ENCODE measurements at places on chromosomes 5 and 9. TPM values are rescaled to one million over a fixed set of nuclear protein-coding genes. Genes with fewer than 3 reads are reported as not detected.

DNA sequence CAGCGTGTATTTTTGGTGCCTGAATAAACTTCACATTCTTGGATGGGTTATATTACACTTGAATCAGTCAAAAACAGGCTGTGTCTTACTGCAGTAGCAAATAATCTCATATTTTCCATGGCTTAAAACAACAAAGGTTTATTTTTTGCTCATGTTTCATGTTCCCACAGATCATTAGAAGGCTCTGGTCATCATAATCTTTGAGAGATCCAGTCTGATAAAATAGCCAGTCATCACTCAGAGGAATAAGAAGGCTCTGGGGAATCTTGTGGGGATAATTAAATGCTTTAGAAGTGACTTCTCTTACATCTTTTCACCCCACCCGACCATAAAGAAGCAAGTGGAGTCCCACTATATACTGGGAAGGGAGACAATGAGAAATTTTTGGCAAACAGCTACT, 417.7 kb downstream of the PSAT1 start:
- H3K4me3 ChIP-seq: no peak overlapping the region
- H3K4me1 ChIP-seq: no peaks in the 10 kb centered on the region
- no peak for DNase-seq
- H3K36me3 ChIP-seq: no peaks in the 10 kb centered on the region

DNA sequence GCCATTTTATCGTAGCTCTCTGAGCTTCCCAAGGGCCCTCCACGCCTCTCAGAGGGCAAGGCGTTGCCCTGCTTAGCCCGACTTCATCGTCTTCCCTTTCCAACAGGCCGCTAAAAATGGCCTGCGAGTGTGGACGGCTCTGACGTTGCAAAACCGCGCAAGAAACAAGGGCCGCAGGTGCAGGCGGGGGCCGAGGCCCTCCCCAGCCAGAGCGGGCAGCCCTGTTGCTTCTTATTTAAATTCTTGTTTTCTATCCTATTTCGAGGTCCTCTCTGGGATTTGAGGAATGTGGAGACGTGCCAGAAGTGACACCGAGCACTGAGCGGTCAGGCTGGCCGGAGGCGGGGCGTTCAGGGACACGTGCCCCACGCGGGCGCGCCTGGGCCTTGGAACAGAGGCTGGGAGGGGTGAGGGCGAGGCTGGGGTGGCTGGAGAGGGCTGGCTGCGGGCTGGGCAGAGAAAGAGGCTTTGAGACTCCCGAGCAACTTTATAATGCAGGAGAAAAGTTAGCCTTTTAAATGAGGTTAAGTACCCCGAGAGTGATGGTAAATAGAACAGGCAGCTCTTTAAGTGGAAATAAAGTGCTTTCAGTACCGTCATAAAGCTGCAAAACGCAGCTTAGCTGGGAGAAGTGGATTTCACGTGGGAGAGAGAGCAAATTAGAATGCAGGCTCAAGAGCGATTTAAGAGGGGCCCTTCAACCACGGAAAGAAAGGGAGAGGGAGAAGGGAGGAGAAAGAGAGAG, 243.6 kb downstream of the AUH start:
- H3K4me1 ChIP-seq: peaks cover 38% of the 10 kb centered on the region
- H3K27me3 ChIP-seq: no peaks in the 10 kb centered on the region
- peak overlapping the region; percentile 25 for H3K4me3 ChIP-seq
- H3K27ac ChIP-seq: peak overlapping the region; percentile 88
- peak; percentile 96 for DNase-seq

DNA sequence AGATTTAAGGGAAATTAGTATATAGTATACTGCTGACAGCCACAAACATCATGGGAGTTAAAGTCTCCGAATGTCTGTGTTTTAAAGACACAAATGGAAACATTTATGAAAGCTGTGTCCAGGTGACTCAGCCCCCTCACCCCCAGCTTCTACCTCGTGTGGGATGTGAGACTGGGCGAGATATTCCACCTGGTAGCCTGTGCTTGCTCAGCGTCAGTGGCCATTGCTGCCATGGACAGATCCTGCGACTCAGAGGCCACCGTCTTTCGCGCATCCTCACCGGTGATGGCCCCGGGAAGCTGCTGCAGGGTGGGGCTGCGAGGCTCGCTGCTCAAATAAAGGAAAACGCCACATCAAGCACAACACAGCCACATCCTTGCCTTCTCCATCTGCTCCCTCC, 31.2 kb upstream of the EXOC3 start:
- no peak overlapping the region for H3K4me3 ChIP-seq
- H3K27me3 ChIP-seq: no peaks in the 10 kb centered on the region
- no peaks in the 10 kb centered on the region for H3K4me1 ChIP-seq
- no peak overlapping the region for H3K27ac ChIP-seq
- DNase-seq: no peak

- H3K36me3 ChIP-seq: no peaks in the 10 kb centered on the region
- no peak overlapping the region for H3K4me3 ChIP-seq
- no peak overlapping the region for H3K27ac ChIP-seq
- H3K4me1 ChIP-seq: no peaks in the 10 kb centered on the region
- H3K27me3 ChIP-seq: no peaks in the 10 kb centered on the region
- no peak for DNase-seq
Observed at GRCh38 chr5:130992095-130992494, 173.0 kb downstream of the HINT1 start.

GRCh38 chr5:57185313-57185712, 11.5 kb downstream of the GPBP1 start:
- peaks cover 10% of the 10 kb centered on the region for H3K36me3 ChIP-seq
- peaks cover 66% of the 10 kb centered on the region for H3K4me1 ChIP-seq
- no peak for DNase-seq
- no peaks in the 10 kb centered on the region for H3K27me3 ChIP-seq
- H3K4me3 ChIP-seq: no peak overlapping the region
- H3K27ac ChIP-seq: no peak overlapping the region

DNA sequence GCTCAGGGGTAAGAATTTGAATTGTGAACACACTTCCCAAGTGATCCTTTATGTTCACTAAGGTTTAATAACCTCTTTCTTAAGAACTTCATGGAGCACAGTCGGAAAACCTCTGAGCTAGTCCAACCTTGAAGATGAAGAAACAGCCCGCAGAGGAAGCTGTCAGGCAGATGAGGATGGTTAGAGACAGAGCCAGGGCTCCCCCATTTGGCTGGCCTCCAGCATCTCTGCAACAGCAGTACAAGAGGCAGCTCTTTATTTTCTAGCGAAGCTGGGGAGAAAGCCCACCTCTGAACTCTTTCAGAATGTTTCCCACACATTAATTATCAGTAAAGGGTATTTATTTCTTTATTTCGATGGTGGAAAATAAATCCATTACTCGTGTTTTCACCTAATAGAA, 350.8 kb downstream of the DMRT2 start:
- H3K4me3 ChIP-seq: no peak overlapping the region
- no peak for DNase-seq
- no peak overlapping the region for H3K27ac ChIP-seq
- H3K27me3 ChIP-seq: no peaks in the 10 kb centered on the region
- H3K36me3 ChIP-seq: no peaks in the 10 kb centered on the region

Gene STC2
- total RNA-seq: 1.0 TPM

Gene PSIP1
- 25.7 TPM for total RNA-seq

Gene GDNF
- total RNA-seq: 0.15 TPM

Gene PCDHB16
- 2.1 TPM for total RNA-seq

Gene NIPBL
- total RNA-seq: 39.2 TPM

Gene C5orf34
- 2.1 TPM for total RNA-seq

Measured in upper lobe of left lung (tissue), 6 donors.